SW 1271 (cell line): ENCODE measurements at places on chromosomes 16 and 17.

GRCh38 chr16:1707193-1707790 is 1.3 kb downstream of the MAPK8IP3 start:
- no peak for DNase-seq

GRCh38 chr17:79905832-79906231 is 66.6 kb upstream of the CBX4 start:
- DNase-seq = peak; percentile 5

DNA sequence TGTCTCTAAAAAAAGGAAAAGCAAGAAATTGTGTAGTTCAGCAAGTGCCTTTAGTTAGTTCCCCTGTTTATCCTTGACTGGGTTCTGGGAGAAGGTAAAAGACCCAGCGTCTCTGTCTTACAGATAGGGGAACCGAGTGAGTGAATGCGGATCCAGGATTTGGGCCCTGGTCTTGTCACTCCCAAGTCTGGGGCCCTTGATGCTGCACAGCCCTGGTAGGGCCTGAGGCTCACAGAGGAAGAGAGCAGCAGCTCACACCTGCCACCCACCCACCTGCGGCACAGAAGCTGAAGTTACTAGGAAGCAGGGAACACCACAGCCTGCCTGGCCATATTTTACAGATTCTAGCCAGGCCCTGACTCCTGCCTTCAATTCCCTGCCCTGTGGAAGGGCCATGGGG is 22.2 kb downstream of the LASP1 start:
- DNase-seq = no peak

DNA sequence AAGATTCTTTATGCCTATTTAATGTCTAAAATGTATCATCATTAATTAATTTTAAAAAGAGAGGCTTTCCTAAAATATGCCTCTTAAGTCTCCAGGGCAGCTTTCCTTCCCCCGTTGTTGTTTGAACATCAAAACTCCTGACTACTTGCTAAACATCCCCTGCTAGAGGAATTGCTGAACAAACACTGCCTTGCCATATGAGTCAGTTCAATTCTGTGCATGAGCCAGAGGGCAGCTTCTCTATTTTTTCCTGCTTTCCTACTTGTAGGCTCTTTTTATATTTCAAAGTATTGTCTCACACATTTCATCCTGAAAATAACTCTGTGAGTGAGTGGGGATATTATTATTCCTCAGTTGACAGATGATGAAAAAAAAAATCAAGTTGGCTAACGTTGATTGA is 143.4 kb downstream of the HS3ST4 start:
- no peak for DNase-seq

GRCh38 chr16:85845266-85845665 is 45.8 kb downstream of the COX4I1 start:
- no peak for DNase-seq

DNA sequence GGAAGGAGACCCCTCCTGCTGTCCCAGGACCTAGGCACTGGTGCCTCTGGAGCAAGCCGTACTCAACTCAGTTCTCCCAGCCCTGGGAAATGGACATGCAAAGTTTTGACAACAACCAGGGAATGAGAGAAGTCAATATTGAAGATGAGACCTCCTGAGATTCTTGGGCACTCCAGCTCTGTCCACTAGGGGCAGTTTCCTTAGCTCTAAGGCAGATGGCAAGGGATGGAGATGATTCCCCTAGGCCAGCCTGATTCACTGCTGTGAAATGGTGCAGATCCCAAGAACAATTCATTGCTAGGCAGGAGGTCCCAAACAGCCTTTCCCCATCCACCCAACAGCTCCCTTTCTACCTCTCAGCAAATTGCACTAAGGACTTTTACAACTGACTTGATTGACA is 20.5 kb upstream of the SDR42E2 start:
- no peak for DNase-seq

- DNase-seq = no peak
Observed at GRCh38 chr16:85971902-85972638, 73.1 kb downstream of the IRF8 start.

GRCh38 chr16:83215406-83216001 is 588.7 kb downstream of the CDH13 start:
- DNase-seq = peak; percentile 2

GRCh38 chr17:65060631-65061254 is 4.2 kb upstream of the GNA13 start:
- no peak for DNase-seq

- no peak for DNase-seq
Observed at GRCh38 chr17:74604200-74604599, 12.1 kb upstream of the CD300LD start.

- no peak for DNase-seq
Observed at GRCh38 chr17:66446419-66446818, 144.0 kb downstream of the PRKCA start.

- DNase-seq = no peak
Observed at GRCh38 chr16:70611224-70611598, 35.1 kb upstream of the IL34 start.

GRCh38 chr17:35188111-35188510 is 6.1 kb downstream of the SLC35G3 start:
- DNase-seq = no peak

- peak; percentile 30 for DNase-seq
Observed at GRCh38 chr17:17001874-17002520, 30.1 kb upstream of the TNFRSF13B start.
